ENCODE measurements at places on chromosomes 1 and 21. TPM values are rescaled to one million over a fixed set of nuclear protein-coding genes. Genes with fewer than 3 reads are reported as not detected.

SYPL2 gene
- total RNA-seq, result 2.4 TPM

NDUFV3 gene
- total RNA-seq, result 39.1 TPM

PPIH gene
- total RNA-seq, result 23.1 TPM

HCRTR1 gene
- not detected for total RNA-seq

CD1B gene
- total RNA-seq, result not detected

PLK3 gene
- 25.2 TPM for total RNA-seq

VAMP3 gene
- total RNA-seq, result 98.1 TPM

DNA sequence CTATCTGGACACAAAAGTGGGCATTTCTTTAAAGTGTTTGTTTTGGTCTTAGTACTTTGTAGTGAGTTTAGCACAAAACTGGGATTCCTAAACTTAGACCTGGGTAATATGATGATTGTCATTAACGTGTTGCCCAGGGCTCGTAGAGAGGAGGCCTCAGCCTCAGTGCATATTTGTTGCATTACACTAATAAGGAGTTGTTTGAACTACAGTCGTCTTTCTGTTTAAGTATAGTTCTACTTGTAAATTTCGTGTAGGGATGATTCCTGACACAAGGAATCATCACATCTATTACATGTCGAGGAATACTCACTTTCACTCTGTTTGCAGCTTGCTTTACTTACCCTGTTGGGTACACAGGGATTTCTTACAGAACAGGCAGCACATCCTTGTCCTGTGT, 85.0 kb downstream of the PRDM2 start:
- DNase-seq, result no peak

- peak; percentile 68 for DNase-seq
Measured at GRCh38 chr1:119808972-119809550, 2.2 kb downstream of the REG4 start.

DNA sequence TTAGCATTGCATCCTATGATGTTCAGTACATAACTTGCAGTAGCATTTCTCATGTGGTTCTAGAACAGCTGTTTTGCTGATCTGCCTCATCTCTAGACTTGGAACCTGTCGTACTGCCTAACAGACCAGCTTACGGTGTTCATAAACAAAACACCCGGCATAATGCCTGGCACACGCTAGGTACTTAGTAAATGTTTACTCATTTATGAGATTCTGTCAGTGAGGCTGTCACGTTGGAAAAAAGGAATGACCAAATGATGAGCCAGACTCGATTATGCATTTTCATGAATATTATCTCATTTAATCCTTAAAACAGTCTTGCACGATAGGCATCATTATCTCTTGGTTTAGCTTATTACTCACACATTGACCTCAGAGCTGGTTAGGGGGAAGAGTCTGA, 46.4 kb downstream of the CACHD1 start:
- DNase-seq, result no peak

DNA sequence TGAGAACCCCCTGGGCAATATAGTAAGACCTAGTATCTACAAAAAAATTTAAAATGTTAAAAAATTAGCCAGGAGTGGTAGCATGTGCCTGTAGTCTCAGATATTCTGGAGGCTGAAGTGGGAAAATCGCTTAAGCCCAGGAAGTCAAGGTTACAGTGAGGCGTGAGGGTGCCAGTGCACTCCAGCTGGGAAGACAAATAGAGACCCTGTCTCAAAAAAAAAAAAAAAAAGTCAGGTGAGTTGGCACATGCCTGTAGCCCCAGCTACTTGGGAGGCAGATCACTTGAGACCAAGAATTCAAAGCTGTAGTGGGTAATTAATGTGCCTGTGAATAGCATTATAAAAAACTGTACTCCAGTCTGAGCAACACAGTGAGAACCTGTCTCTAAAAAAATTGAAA, 4.6 kb downstream of the BECN2 start:
- DNase-seq, result no peak

GRCh38 chr1:172252958-172253357, 167.5 kb upstream of the C1orf105 start:
- no peak for DNase-seq

DNA sequence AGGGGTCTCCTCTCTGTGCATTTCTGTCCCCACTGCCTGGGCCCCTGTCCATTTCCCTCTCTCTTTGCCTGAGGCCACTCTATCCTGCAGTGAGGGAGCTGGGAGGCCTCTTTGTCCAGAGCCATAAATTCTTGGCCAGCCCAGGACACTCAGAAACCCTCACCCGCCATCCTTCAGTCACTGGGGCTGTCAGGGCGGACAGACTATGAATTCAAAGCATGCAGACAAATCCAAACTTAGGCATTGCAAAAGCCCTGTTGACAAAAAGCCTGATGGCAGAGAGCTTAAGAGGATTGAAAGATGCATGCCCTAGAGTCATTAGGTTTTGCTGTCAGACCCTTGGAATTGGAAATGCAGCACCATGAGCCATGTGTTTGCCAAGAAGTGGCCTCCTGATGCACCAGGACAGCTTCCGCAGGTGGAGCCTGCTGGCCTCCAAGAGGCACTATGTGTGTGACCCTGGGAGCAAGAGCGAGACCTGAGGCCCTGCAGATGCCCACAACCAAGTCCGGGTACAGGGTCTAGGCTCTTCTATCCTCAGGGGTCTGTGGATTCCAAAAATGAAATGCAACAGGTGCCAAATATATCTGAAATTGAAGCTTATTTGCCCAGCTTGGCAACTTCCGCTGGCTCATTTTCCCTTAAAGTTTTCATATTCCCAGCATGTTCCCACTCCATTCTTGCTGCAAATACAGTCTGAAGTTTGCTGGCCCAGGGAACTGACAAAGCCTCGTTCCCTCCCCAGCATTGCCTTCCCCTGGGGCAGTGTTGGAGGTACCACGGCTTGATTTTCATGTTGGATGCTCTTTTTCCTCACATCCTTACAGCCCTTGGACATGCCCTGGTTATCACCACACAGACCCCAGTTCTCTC, 177.9 kb downstream of the PGBD5 start:
- DNase-seq, result no peak

DNA sequence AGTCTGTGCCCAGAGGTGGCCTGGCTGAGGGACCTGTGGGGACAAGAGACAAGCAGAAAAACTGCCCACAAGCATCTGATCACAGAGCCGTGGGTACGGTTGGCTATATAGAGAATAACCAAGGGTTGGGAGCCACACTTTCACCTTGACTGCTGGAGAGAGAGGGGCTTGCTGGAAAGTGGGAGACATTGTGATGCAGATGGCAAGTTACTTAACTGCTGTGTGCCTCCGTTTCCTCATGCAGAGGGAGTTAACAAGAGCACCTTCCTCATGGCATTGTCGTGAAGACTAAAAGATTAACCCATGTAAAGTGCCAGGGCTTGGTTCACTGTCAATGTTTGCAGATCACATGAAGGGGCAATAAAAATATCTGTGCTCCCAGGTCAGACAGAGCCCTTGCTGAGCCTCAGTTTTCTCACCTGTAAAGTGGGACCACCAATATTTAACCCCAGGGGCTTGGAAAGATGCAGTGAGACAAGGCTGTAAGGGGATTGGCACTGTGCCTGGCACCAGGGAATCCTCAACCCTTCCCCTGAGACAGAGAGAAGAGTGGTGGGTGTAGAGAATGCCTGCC, 52.8 kb downstream of the SDC3 start:
- DNase-seq, result no peak

DNA sequence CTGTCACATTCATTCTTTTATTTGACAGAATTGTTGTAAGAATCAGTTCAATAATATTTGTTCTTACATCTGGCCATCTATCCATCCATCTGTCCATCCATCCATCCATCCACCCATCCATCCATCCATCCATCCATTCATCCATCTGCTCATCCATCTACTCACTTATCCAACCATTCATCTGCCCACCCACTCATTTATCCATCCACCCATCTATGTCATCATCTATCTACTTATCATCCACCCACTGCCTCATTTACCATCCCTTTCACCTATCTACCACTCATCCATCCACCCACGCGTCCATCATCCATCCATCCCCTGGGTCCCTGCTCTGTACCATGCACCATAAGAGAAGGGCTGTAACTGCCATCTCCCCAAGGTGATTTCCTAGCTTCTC, 134.1 kb downstream of the FOXD2 start:
- no peak for DNase-seq

DNA sequence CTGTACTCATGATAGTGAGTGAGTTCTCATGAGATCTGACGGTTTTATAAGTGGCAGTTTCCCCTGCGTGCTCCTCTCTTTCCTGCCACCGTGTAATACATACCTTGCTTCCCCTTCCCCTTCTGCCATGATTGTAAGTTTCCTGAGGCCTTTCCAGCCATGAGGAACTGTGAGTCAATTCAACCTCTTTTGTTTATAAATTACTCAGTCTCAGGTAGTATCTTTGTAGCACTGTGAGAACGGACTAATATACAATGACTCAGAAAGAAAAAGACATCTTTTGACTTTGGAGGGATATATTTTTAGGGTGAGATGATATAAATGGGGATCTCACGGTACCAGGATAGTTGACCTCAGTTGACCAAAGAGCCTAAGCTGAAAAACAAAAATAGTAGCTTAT, 74.7 kb upstream of the BACH1 start:
- no peak for DNase-seq

DNA sequence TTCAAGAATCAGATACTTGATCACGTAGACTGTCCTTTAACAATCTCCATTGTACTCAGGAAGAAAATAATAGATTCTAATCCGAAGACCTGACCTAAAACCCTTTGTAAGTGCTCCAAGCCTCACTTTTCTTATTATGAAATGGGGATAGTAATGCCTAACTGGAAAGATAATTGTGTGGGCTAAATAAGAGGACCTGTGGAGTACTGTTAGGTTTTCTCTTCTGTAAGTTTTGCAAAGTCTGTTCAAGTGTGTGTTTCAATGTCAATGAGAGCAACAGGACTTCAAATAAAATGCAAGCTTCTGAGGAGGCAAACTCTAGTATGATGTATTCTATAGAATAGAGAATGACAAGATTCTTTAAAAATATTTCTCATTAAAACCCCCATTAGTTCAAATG, 348.6 kb downstream of the USP25 start:
- no peak for DNase-seq

DNA sequence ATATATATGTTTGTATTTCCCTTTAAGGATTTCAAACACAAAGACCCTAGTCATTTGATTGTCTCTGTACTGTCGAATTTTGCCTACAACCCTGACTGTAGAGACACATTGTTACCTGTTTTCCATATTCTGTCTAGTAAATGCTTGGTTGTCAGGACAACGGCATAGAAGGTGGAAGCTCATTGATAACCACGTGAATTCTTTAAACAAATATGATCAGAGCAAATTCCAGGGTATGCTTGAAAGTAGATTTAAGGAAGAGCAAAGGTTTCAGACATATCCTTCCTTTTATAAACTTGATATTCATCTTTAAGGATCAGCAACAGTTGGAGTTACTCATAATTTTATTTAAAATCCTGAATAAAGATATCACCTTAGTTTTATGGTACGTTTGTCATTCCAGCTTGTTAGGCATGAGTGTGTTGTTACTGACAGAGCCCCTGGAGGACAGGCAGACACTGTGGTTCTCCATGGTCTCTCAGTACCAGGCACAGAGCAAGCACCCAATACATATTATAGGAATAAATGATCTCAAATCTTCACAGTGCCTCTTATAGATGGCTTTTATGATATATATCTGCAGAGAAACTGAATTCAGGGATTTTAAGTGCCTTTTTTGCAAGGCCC, 203.2 kb downstream of the FGGY start:
- no peak for DNase-seq

DNA sequence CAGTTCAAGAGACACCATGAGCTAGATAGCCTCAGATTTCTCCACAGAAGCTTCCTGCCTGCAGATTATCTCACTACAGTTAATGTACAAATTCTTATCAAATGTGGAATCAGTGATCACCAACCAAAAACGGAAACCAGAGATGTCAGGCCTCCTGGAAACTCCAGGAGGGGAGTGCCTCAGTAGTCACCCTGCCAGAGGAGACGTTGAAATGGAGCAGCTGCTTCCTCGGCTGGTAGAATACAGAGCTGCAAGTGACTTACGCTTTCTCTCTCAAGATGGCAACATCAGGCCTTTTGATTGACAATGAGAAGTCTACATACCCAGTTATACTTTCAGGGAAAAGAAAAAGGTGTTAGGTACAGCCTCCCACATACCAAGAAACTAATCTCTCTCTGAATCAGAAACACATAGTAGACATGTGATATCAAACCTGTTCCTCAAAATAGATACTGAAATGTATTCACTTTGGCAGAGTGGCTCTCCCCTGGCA, 52.2 kb downstream of the ACP6 start:
- DNase-seq, result no peak

DNA sequence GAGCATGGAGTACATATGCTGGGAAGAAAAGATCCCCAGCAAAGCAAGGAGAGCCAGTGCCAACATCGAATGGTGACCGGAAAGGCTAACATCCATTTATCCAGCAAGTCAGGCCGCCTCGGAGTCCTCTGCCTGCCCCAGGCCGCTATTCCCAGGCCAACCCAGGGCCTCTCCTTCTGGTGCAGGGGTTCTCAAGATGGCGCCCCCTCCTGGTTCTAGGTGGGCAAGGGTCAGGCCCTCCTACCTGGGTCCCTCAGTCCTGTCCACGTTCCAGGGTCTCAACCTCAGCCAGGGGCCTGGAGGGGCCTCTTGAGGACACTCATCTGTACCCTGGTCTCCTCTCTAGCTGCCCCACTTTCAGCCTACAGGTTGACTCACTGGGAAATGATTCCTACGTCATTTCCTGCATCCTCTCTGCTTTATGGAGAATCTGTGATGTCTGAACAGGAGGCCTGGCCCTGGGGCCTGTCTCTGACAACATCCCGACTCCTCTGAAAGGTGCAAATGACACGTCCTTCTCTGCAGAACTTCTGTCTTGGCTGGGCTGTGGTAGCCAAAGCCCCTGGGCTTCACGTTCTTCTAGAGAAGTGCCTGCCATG, 145.3 kb downstream of the PSMG1 start:
- no peak for DNase-seq

GRCh38 chr1:30111431-30111830, 612.0 kb downstream of the MATN1 start:
- peak; percentile 48 for DNase-seq

- no peak for DNase-seq
Measured at GRCh38 chr1:226405411-226405988, 2.4 kb downstream of the PARP1 start.

- no peak for DNase-seq
Measured at GRCh38 chr1:6329851-6330250, 63.7 kb downstream of the ACOT7 start.

DNA sequence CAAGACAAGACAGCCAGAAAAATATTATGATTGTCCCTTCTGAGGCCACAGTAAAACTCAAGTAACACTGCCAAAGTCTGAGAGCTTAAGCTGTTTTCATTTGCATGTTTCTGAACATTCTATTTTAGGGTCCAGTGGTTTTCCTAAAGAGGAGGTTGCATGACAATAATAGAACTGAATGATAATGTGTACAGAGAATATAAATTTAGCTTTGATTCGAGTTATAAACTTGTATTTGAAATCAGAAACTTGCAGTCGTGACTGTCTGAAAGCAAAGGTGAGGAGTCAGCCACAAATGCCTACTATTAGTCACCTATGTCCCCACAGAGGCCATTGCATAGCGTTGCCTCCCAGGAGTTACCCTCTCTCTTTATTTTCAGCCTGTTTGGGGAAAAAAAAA, 363.1 kb upstream of the ADGRL2 start:
- DNase-seq, result no peak

Measured in ovary (tissue), 10 donors.